Sigmoid colon (tissue), 7 donors: ENCODE measurements at places on chromosomes 13 and 19.
A peak's percentile ranks its signal among the peaks of the same experiment; 100 is the strongest.

GRCh38 chr13:33452873-33453517 lies 167.4 kb upstream of the STARD13 start:
- H3K4me1 ChIP-seq: peaks cover 44% of the 10 kb centered on the region
- H3K36me3 ChIP-seq: no peaks in the 10 kb centered on the region
- H3K4me3 ChIP-seq: no peak overlapping the region
- H3K27ac ChIP-seq: peak overlapping the region; percentile 69
- DNase-seq: peak; percentile 73

- DNase-seq: peak; percentile 98
- no peak overlapping the region for H3K4me3 ChIP-seq
- peak overlapping the region; percentile 50 for H3K27ac ChIP-seq
- no peaks in the 10 kb centered on the region for H3K36me3 ChIP-seq
- peaks cover 16% of the 10 kb centered on the region for H3K4me1 ChIP-seq
These were observed 5.9 kb upstream of the GDF15 start for GRCh38 chr19:18379803-18380747.

DNA sequence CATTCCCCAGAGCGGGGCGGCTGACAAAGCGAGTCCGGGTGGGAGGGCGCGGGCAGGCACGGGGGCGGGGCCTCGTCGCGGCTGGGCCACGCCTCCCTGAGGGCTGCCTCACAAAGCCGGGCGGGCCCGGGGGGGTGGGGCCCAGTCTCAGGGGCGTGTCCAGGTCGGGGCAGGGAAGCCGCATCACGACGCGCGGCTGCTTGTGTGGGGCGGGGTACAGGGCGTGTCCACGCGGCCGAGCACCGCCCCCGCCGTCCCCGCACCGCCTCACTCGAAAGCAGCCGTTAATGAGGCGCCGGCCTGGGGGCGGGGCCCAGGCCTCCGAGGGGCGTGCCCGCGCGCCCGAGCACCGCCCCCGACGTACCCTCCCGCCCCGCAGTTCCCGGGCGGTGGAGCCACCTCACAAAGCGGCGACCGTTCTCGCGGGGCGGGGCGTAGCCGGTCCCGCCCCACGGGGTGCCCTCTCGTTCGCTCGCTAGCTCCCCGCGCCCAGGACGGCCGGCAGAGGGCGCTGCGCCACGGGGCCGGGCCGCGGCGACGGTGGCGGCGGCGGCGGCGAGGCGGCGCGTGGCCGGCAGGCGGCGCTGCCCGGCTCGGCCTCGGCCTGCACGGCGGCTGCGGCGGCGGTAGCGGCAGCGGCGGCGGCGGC lies at the start of gene CARM1:
CARM1 (plus strand) TSS at position 599 of the 649 bp plus-strand sequence. CDS start 150 bp downstream, outside the sequence.
- peak within 1 kb of the TSS; percentile 70 for H3K4me3 ChIP-seq
- H3K4me1 ChIP-seq: peaks cover 43% of the 10 kb centered on the region
- DNase-seq: peak; percentile 100
- peak within 1 kb of the TSS; percentile 96 for H3K27ac ChIP-seq
- no peaks in the 10 kb centered on the region for H3K27me3 ChIP-seq

GRCh38 chr19:44951179-44952159 lies 3.7 kb upstream of the CLPTM1 start:
- no peak overlapping the region for H3K27ac ChIP-seq
- peak; percentile 83 for DNase-seq
- no peaks in the 10 kb centered on the region for H3K27me3 ChIP-seq
- peaks cover 32% of the 10 kb centered on the region for H3K4me1 ChIP-seq
- no peak overlapping the region for H3K4me3 ChIP-seq

DNA sequence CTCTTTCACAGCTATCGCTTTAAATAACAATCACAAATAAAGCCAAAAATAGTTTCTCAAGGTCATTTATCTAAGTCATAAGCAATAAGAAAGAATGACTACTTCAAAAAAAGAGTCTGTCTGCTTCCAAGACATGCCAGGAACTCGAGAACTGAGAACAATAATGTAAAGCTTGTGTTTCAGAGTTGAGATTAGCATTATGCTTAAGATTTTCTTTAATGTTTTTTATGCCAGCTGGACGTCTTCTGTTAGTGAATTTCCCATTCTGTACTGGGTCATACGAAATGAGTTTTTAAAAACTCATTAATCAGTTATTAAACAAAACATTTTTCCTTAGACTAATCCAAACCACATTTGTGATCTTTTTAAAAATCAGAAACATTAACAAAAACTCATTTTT lies 3.2 kb upstream of the SPRYD7 start:
- no peaks in the 10 kb centered on the region for H3K27me3 ChIP-seq
- no peak overlapping the region for H3K4me3 ChIP-seq
- no peak for DNase-seq
- H3K4me1 ChIP-seq: no peaks in the 10 kb centered on the region

DNA sequence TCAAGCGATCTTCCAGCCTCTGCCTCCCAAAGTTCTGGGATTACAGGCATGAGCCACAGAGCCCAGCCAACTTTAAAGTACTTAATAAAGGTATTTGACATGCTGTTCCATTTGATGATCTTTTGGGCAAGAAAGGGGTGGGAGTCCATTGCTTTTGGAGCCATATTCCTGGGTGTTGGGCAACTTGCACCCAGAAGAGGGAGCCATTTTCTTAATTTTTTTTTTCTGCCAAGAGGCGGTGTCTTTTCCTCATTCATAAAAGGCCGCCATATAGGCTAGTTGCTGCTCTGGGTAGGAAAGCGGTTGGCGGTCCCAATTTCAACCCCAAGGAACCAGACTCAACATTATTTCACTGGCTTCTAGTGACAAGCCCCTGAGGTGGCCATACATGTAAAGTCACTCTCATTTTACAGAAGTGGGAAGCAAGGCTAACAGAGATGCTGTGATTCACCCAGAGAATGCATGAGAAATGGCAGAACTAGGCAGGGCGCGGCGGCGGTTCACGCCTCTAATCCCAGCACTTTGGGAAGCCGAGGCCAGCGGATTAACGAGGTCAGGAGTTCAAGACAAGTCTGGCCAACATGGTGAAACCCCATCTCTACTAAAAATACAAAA lies 139.6 kb downstream of the CACNA1A start:
- no peak for DNase-seq
- no peak overlapping the region for H3K27ac ChIP-seq
- H3K36me3 ChIP-seq: no peaks in the 10 kb centered on the region
- no peaks in the 10 kb centered on the region for H3K4me1 ChIP-seq
- H3K27me3 ChIP-seq: no peaks in the 10 kb centered on the region
- no peak overlapping the region for H3K4me3 ChIP-seq

DNA sequence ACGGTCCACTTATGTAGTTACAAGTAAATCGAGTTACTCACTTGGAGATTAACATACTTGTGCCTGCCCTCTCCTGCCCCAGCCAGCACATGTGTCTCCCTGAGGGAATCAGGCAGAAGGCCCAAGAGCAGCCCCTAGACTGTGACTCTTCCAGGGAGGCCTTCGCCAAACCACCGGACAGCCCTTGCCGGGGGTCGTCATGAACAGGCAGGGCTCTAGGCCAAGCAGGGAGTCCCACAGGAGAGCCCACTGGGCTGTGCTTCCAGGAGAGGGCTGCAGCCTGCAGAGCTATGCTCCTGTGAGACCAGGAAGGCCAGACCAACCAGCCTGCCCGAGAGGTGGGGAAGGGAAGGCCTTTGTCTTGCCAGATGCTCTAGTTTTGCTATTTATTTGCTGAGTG lies 283.3 kb downstream of the FOXO1 start:
- no peak for DNase-seq
- H3K36me3 ChIP-seq: no peaks in the 10 kb centered on the region
- no peaks in the 10 kb centered on the region for H3K27me3 ChIP-seq
- no peak overlapping the region for H3K4me3 ChIP-seq

GRCh38 chr13:95708811-95709500 lies 32.0 kb downstream of the DNAJC3 start:
- H3K27ac ChIP-seq: no peak overlapping the region
- H3K4me1 ChIP-seq: no peaks in the 10 kb centered on the region
- no peaks in the 10 kb centered on the region for H3K27me3 ChIP-seq
- no peak for DNase-seq
- peaks cover 20% of the 10 kb centered on the region for H3K36me3 ChIP-seq
- H3K4me3 ChIP-seq: no peak overlapping the region

GRCh38 chr13:79915114-79915811 lies 425.7 kb downstream of the SPRY2 start:
- H3K27ac ChIP-seq: no peak overlapping the region
- DNase-seq: no peak
- no peaks in the 10 kb centered on the region for H3K4me1 ChIP-seq
- no peaks in the 10 kb centered on the region for H3K36me3 ChIP-seq

GRCh38 chr13:19172647-19173030 lies 9.0 kb downstream of the TUBA3C start:
- no peaks in the 10 kb centered on the region for H3K4me1 ChIP-seq
- H3K4me3 ChIP-seq: no peak overlapping the region
- no peaks in the 10 kb centered on the region for H3K27me3 ChIP-seq
- no peaks in the 10 kb centered on the region for H3K36me3 ChIP-seq

- peaks cover 24% of the 10 kb centered on the region for H3K27me3 ChIP-seq
- no peaks in the 10 kb centered on the region for H3K36me3 ChIP-seq
- no peaks in the 10 kb centered on the region for H3K4me1 ChIP-seq
- peak overlapping the region; percentile 45 for H3K4me3 ChIP-seq
- H3K27ac ChIP-seq: no peak overlapping the region
These were observed 541 bp upstream of the RSPH6A start for GRCh38 chr19:45815481-45816216.

- no peak overlapping the region for H3K4me3 ChIP-seq
- DNase-seq: no peak
- no peaks in the 10 kb centered on the region for H3K36me3 ChIP-seq
- no peaks in the 10 kb centered on the region for H3K27me3 ChIP-seq
- H3K27ac ChIP-seq: no peak overlapping the region
These were observed 8.9 kb upstream of the NR2F6 start for GRCh38 chr19:17254636-17255035.

DNA sequence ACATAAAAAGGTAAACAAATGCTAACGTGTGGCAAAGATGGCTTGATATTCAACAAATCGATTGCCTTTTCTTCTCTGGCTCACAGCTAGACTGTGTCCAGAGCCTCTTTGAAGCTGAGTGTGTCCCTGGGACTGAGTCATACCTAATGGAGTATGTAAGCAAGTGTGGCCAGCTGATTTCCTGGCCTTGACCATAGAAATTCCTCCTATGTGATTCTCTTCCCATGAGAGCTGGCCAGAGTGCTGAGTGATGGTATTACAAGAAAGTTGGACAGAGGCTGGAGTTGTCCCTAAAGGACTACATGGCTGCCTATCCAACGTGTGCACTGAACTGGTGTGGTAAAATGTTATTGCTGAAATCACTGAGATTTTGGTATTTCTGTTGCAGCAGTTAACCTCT lies 320.1 kb upstream of the SLC10A2 start:
- no peak overlapping the region for H3K27ac ChIP-seq
- no peaks in the 10 kb centered on the region for H3K36me3 ChIP-seq
- H3K27me3 ChIP-seq: no peaks in the 10 kb centered on the region
- no peak overlapping the region for H3K4me3 ChIP-seq
- no peaks in the 10 kb centered on the region for H3K4me1 ChIP-seq

DNA sequence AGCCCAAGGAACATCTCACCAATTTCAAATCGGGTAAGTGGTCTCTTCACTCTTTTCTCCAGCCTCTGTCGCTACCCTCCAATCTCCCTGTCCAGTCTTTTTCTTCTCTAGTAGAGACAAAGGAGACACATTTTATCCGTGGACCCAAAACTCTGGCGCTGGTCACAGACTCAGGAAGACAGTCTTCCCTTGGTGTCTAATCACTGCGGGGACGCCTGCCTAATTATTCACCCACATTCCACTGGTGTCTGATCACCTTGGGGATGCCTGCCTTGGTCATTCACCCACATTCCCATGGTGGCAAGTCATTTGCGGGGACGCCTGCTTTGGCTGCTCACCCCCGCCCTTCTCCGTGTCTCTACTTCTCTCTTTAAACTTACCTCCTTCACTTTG lies 13.8 kb upstream of the OR10H1 start:
- no peaks in the 10 kb centered on the region for H3K36me3 ChIP-seq
- H3K27me3 ChIP-seq: no peaks in the 10 kb centered on the region
- DNase-seq: no peak
- H3K4me1 ChIP-seq: no peaks in the 10 kb centered on the region
- H3K4me3 ChIP-seq: no peak overlapping the region
- H3K27ac ChIP-seq: no peak overlapping the region

GRCh38 chr13:34037636-34038540 lies 219.9 kb downstream of the RFC3 start:
- H3K4me3 ChIP-seq: no peak overlapping the region
- DNase-seq: no peak
- H3K4me1 ChIP-seq: no peaks in the 10 kb centered on the region
- no peaks in the 10 kb centered on the region for H3K27me3 ChIP-seq

- H3K27me3 ChIP-seq: no peaks in the 10 kb centered on the region
- peaks cover 50% of the 10 kb centered on the region for H3K4me1 ChIP-seq
- peaks cover 9% of the 10 kb centered on the region for H3K36me3 ChIP-seq
- no peak overlapping the region for H3K4me3 ChIP-seq
- H3K27ac ChIP-seq: peak overlapping the region; percentile 34
These were observed 49.6 kb upstream of the RAP2A start for GRCh38 chr13:97384371-97384770.

- H3K4me3 ChIP-seq: peak overlapping the region; percentile 13
- H3K36me3 ChIP-seq: no peaks in the 10 kb centered on the region
- no peak for DNase-seq
- H3K27me3 ChIP-seq: no peaks in the 10 kb centered on the region
- no peak overlapping the region for H3K27ac ChIP-seq
These were observed 155.5 kb downstream of the TBC1D4 start for GRCh38 chr13:75326173-75327134.

- no peak overlapping the region for H3K27ac ChIP-seq
- no peak overlapping the region for H3K4me3 ChIP-seq
- H3K27me3 ChIP-seq: no peaks in the 10 kb centered on the region
- no peak for DNase-seq
- no peaks in the 10 kb centered on the region for H3K36me3 ChIP-seq
- no peaks in the 10 kb centered on the region for H3K4me1 ChIP-seq
These were observed 23.2 kb downstream of the C3 start for GRCh38 chr19:6697291-6697690.

- no peaks in the 10 kb centered on the region for H3K27me3 ChIP-seq
- no peak overlapping the region for H3K4me3 ChIP-seq
- DNase-seq: no peak
These were observed 108.2 kb upstream of the RNF113B start for GRCh38 chr13:98285317-98285716.

GRCh38 chr19:38183251-38183897 lies 40.6 kb downstream of the DPF1 start:
- H3K4me3 ChIP-seq: no peak overlapping the region
- no peaks in the 10 kb centered on the region for H3K27me3 ChIP-seq
- H3K27ac ChIP-seq: peak overlapping the region; percentile 30

DNA sequence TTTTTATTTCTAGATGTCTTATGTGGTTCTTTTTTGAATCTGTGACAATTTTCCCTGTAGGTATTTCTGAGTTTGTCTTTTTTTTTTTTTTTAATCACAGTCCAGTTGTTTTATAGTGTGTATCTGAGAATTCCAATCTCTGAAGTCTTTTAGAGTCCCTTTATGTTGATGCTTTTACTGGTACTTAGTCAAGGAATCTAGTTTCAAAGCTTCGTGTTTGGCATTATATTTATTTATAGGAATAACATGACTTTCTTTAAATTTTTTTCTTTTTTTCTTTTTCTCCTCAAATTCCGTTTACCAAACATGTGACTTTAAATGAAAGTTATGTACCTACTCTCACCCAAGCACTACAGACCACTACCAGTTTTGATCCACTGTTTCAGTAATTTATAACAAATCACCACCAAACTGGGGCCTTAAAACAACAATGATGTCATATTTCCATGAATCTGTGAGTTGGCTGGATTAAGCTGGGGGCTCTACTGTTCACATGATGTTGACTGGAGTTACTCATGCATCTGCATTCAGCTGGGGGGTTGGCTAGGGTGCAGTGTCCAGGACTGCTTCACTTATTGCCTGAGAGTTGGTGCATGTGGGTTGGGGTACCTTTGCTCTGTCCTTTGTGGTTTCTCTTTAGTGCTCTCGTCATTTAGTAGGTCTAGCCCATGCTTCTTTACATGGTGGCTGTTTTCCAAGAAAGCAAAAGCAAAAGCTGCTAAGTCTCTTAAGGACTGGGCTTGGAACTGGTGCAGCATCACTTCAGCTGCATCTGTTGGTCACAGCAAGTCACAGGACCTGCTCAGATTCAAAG lies 22.3 kb downstream of the KCTD4 start:
- H3K27ac ChIP-seq: no peak overlapping the region
- H3K4me3 ChIP-seq: no peak overlapping the region
- no peaks in the 10 kb centered on the region for H3K27me3 ChIP-seq
- no peak for DNase-seq
